ENCODE measurements at places on chromosomes 4 and X. TPM values are rescaled to one million over a fixed set of nuclear protein-coding genes. Genes with fewer than 3 reads are reported as not detected.

DNA sequence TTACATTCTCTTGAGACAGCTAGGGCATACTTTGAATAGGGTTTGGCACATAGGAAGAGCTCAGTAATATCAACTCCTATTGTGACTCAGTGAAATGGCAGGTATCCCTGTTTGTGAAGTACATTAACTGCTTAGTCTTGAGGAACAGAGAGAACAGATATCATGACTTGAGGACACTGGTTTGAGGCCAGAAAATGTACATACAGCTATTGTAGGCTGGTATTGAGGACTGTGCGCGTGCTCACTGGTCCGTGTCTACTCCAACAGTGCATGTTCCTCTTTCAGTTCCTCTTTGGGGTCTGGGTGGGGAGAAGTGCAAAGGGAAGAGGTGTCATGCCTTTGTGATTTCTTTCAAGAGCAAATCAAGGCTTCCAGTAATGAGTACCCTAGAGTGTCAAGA lies 34.6 kb upstream of the TBC1D9 start:
- DNase-seq, result peak; percentile 10

DNA sequence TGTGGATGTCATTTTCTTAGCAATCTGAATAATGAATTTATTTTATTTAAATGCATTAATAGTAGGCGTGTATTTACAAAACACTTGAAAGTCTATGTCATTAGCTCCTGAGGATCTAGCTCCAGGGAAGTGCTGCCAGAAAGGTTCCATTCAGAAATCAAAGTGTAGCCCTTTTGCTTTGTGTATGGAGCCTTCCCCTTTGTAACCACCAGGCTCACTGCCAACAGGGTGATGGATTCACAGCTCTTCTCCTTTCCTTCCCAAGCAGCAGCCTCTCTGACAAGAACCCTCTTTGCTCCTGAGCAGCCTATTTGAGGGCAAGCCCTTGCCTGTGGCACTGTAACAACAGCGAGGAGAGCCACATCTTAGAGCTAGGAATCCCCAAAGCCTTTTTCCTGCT lies 286.0 kb upstream of the RASGEF1B start:
- DNase-seq, result no peak

SLC49A3 gene
- 0.81 TPM for total RNA-seq

GRCh38 chr4:156578713-156579112 lies 392.9 kb downstream of the PDGFC start:
- no peak for DNase-seq

DNA sequence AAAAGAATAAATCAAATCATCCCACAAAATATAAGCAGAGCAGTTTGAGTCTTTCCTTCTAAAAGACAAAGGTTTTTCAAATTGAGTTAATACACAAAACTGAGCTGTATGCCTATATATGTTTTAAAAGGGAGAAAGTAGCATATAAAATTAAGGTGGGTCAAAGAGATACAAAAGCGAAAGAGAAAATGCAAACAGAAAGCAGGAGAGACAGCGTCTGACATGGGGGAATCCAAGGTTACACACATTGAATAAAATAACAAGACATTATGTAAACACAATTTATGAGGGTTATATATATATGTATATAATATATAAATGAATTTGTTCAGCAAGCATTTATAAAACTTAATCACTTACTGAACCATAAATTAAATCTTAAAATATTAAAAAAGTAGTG lies 276.1 kb upstream of the LCORL start:
- no peak for DNase-seq

S100G gene
- not detected for total RNA-seq
